ENCODE measurements at places on chromosomes 2 and 18.

DNA sequence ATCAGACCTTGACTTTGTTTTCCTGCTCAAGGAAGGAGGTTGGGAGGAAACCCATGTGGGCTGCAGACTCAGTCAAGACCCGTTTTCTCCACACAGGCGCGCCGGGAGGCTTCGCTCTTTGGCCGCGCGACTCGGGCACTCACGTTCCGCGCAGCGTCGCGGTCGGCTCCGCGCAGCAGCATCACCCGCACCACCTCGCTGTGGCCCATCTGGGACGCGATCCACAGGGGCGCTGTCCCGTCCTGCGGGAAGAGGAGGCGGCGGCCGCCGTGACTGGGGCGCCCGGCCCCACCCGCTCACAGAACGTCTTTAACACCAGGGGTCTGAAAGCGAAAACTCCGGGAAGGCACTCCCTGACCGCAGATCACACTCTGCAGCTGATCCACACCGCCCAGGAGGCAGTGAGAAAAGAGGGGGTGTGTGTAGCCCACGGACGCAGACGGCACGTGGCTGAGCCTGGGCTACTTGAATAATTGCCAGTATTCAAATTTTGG lies 33.1 kb upstream of the NPC1 start:
- DNase-seq: peak; percentile 39

DNA sequence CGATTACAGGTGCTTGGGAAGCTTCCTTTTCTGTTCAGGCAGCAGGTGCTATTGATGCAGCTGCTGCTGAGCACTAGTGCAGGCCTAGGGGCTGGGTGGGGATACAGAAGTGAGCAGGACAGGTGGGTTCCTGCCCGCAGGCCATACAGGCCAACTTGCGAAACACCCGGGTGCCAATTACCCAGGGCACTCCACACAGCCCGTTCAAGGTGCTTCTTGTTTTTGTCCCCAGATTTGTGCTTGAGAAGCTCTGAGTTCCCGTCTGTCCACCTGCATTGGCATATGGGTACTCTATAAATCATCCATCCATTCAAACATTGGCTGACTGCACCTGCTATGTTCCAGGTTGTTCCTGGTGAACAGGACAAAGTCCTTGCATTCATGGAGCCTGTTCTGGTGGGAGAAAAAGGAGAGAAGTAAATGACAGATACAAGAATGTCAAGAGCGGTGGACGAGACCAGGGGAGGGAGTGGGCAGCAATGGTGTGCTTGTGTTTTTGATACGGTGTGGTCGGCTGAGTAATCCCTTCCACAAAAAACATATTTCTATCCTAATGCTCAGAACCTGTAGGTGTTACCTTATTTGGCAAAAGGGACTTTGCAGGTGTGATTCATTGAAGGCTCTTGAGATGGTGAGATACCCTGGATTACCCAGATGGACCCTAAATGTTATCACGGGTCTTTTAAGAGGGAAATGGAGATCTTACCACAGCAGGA lies 31.4 kb downstream of the SH3BP4 start:
- DNase-seq: no peak

DNA sequence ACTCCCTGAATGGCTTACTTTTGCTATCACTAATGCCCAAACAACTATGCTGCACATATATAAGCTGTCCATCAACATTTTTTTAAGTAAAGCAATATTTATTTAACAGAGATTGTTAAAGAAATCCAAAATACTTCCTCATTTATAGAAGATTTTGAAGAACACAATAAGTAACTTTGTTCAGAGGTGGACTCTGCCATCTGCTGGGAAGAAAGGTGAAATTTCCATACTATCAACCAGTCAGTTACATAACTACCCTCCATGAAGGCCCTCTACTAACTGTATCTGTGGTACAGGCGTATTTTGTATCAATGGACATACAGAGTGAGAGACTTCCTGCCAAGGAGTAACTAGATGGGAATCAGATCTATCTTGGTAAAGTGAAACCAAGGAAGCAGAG lies 106.0 kb downstream of the DTNB start:
- DNase-seq: peak; percentile 71

DNA sequence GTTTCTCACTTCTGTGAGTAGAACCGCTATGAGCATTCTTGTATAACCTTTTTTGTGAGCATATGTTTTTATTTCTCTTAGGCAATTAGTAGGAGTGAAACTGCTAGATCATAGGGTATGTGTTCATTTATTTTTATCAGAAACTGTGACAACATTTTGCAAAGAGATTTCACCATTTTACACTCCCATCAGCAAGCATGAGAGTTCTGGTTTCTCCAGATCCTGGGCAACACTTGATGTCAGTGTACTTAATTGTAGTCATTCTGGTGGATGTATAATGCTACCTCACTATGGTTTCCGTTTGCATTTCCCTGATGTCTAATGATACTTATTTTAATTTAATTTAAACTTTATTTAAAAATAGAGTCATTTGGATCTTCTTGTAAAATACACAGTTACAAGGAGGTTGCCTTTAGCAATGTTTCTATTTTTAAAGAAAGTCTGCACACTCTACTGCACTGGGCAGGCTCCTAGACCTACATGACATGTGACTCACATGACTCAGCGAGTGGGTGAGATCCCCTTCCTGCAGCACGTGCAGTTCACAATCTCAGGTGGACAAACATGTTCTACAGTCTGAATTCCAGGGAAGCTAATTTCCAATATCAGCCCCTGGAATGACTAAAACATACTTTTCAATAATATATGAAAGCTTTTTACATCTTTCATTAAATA lies 127.0 kb upstream of the BCL2L11 start:
- no peak for DNase-seq

- DNase-seq: no peak
Observed at GRCh38 chr2:236673126-236673822, 103.6 kb downstream of the ACKR3 start.

DNA sequence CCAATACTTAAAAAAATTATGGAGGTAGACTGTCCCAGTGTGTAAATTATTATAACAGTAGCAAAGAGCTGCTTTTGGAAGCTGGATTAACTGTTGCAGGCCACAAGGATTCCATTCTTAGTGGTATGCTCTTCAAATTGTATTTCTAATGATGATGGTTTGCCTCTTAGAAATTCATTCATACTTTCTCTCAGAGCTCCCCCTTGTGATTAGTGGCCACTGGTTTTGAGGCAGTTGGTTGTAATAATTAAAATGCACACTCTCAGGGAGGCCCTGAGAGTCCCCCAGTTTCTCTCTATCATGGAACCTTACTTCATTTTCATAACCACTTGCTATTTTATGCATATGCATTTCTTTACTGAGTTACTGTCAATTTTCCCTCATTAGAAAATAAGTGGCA lies 122.5 kb downstream of the PLA2R1 start:
- DNase-seq: peak; percentile 39

- peak; percentile 39 for DNase-seq
Observed at GRCh38 chr18:9366126-9366714, 31.6 kb downstream of the TWSG1 start.

DNA sequence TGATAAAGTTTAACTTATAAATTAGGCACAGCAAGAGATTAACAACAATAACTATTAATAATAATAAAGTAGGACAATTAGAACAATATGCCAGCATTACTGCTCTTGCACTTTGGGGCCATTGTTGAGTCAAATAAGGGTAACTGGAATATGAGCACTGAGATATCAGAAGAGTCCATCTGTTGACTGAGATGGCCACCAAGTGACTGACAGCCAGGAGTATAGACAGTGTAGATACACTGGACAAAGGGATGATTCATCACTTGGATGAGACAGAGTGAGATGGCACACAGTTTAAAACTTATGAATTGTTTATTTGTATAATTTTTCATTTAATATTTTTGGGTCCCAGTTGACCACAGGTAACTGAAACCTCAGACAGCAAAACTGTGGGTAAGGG lies 20.0 kb downstream of the NAB1 start:
- DNase-seq: peak; percentile 32

DNA sequence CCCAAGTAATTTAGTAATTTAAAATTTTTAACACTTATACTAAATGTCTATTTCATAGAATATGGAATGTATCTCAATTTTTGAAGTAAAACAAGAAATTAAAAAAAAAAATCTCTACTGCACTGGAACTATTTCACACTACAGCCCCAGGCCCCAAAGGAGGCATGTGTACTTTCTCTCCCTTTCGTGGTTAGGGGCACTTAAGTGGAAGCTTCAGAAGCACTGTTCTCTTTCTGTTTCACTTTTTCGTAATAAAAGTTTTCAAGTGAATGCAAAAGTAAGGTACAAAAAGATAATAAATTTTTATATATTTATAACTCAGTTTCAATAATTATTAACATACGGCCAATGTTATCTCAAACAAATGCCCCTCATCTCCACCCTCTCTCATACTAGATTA lies 123.8 kb upstream of the STON1 start:
- no peak for DNase-seq

DNA sequence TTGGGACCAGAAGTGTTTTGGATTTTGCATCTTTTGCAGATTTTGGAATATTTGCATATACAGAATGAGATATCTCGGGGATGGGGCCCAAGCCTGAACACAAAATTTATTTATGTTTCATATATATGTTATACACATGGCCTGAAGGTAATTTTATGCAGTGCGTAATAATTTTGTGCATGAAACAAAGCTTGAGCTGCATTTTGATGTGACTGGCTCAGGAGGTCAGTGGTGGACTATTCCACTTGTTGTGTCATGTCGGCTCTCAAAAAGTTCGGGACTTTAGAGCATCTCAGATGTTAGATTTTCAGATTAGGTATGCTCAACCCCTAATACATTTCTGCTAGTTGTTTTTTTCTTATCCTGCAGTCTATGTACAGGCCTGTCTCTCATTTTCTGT lies 145.4 kb downstream of the FAM210A start:
- DNase-seq: no peak

GRCh38 chr2:121118951-121119350 lies 166.1 kb downstream of the TFCP2L1 start:
- DNase-seq: no peak

DNA sequence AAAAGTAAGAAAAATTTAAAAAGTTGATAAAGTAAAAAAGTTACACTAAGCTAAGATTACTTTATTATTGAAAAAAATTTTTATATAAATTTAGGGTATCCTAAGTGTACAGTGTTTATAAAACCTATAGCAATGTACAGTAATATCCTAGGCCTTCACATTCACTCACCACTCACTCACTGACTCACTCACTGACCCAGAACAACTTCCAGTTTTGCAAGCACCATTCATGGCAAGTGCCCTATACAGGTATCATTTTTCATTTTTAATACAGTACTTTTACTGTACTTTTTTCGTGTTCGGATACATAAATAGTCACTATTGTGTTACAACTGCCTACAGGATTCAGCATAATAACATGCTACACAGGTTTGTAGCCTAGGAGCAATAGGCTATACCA lies 8.9 kb upstream of the THUMPD2 start:
- DNase-seq: no peak

DNA sequence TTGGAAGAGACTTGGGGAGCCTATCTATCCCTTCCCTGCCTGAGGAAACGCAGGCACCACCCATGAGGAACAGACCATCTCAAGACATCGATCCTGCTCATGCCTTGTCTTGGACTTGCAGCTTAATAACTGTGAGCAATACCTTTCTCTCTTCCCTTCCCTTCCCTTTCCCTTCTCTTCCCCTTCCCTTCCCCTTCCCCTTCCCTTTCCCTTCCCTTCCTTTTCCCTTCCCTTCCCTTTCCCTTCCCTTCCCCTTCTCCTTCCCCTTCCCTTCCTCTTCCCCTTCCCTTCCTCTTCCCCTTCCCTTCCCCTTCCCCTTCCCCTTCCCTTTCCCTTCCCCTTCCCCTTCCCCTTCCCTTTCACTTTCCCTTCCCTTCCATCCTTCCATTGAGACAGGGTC lies 650.7 kb upstream of the SOX11 start:
- DNase-seq: no peak

- DNase-seq: peak; percentile 87
Observed at GRCh38 chr2:95760806-95761525, 169.2 kb downstream of the TRIM43 start.

GRCh38 chr2:71379086-71379485 lies 47.5 kb downstream of the ZNF638 start:
- DNase-seq: peak; percentile 81

DNA sequence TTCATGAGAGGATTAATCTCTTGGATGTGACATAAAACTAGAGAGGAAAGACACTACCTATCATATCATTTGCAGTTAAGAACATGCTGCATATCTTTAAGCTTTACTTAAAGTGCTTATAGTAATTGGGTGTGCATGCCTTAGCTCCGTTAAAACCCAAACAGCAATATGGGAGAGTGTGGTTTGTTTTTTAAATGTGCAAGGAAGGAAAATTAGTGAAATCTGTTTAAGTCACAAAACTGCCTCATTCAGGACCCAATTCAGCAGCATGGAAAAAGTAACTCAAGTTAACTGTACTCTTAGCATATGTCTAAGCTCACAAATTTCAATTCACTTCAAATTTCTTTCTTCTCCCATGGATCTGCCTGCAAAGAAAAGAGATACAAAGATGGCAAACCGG lies 182.2 kb downstream of the ARHGAP15 start:
- DNase-seq: no peak

DNA sequence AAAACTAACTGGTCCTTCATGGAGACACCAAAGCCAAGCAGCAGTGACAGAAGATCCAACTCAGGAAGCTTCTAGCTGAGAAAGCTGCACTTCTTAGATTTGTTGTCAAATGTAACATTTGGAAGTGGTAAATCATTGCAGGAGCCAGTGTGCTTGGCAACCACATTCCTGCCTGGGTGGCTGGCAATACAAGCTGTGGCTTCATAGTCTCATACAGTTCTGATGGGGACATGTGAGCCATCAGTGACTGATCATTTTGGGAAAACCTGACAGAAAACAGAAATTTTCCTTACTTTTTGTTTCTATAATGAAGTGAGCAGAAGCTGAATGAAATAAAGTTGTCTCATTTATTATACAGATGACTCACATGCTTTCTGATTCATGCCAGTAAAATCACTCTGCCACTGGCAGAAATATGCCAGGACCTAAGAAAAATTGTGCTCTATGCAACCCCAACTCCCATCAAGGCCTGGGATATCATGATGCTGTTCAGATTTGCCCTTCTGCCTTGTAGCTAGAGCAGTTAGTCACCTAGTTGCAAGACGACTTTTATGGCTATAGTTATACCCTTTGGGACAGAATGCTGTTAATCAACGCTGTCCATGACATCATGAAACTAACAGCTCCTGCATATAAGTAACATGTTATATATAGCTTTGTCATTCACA lies 508.1 kb downstream of the ADCYAP1 start:
- DNase-seq: no peak
